Ureter (tissue), 1 donor: ENCODE measurements at places on chromosomes 3 and 15. TPM values are rescaled to one million over a fixed set of nuclear protein-coding genes. Genes with fewer than 3 reads are reported as not detected.

Gene SLC9C1
- 0.13 TPM for total RNA-seq

- no peak for DNase-seq
These were observed 85.2 kb upstream of the PPIB start for GRCh38 chr15:64247906-64248541.

- no peak for DNase-seq
These were observed 58.4 kb downstream of the MESD start for GRCh38 chr15:80931191-80931590.

DNA sequence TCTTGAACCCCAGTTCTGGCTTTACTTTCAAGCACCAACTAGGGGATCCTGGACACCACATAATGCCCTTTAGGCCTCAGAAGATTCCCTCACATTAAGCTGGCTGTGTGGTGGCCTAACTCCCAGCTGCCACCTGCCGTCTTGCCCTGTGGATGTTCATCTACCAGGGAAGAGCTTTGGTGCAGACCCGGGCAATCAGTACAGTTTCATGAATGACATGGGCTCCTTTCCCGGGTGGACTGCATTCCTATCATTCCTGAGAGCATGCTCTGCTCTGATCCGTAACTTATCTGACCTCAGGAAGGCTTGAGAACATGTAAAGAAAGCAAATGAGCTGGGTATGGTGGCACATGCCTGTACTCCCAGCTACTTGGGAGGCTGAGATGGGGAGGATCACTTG lies 50.0 kb upstream of the GSK3B start:
- no peak for DNase-seq

- no peak for DNase-seq
These were observed 332.3 kb downstream of the CNTN3 start for GRCh38 chr3:74282202-74282601.
